ENCODE measurements at places on chromosomes 6 and 20.

DNA sequence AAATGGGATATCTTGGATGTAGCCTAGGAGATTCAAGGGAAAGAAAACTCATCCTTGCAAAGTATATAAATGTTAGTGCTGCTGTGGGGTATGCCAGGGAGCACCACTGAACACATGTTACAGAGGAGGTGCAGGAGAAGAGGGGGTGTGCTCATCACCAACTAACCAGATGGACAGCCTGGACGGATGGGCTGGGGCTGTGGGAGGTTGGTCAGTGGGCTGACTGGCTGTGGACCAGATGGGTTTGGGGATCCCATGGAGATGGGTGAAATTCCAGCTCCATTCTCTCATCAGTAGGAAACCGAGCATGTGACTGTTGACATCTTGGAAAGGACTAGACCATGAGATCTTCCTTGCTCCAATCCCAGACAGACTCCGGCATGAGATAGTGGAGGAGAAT is 201.0 kb downstream of the LRFN2 start:
- DNase-seq, result no peak

DNA sequence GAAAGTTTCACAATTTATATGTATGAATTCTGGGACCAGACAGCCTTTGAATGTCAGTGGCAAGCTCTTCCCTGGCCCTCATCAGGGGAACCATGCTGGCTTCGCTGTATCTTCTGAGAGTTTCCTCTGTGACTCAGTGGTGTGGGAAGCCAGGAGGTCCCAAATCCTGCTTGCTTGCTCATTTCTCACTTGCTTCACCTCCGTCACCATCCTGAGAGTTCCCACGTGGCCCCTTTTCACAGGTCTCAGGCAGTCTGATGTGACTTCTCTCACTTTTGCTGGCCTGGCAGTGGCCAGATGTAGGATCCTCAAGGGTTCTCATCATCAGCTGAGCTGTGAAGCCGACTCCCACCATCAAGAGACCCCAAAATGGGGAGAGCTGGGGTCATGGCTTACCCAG is 28.4 kb upstream of the RIN2 start:
- DNase-seq, result no peak

DNA sequence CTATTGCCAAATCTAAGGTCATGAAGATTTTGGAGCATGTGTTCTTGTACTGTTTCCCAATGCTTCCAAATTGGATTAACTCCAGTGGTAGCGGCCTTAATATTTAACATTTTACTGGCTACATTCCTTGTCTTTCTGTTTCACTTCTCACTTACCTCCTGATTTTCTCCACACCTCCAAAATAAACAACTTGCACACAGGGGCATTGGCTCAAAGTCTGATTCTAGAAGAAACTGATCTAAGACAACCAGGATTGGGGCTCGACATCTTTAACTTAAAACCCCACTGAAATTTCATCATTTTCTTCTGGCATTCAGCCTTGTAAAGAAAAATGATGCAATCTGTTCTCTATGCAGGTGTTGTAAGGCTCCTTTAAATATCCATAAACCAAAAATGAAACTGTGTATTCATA is 557.9 kb upstream of the ID4 start:
- no peak for DNase-seq

- no peak for DNase-seq
Measured at GRCh38 chr6:1394514-1395463, 5.4 kb downstream of the FOXF2 start.

DNA sequence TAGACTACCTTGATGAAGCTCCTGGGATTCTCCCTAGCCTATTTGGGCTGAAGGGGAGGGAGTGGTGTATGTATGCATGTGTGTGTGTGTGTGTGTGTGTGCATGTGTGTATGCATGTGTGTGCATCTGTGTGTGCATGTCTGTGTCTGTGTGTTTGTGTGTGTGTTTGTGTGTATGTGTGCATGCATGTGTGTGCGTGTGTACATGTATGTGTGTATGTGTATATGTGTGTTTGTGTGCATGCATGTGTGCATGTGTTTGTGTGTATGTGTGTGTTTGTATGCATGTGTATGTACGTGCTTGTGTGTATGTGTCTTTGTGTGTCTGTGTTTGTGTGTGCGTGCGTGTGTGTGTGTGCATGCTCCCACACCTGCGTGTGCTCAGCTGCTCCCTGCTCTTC is 15.4 kb downstream of the FGD2 start:
- no peak for DNase-seq

DNA sequence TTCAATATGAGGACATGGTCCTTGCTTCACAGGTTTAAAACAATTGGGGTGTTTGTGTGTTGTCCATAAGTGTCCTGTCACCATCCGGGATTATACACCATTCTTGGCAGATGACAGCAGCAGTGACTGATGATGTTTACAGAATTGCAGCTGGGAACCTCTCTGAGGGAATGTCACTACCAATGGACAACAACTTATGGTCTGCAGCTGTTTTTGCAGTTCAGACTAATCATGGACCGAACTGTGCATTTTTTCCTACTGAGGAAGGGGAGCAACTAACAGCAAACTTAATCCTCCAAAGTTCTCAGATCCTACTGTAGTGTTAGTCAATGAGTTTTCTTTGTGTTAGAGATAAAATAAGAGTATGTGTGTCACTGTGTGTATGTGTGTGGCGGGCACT is 26.0 kb downstream of the FAM229B start:
- DNase-seq, result no peak

DNA sequence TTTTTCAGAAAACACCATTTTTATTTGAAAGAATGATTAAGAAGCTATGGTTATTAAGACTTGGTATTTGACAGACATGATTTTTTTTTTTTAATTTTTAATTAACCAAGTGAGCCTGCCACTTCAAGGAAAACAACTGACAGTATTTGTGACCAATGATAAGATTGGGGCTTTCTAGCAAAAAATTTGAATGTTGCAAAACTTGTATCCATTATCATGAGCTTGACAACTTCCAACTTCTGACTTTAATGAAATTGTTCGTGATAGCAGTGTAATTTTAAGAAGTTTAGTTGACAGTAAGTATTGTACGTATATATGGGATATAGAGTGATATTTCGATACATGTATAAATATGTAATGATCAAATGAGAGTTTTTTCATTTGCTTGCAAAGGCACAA is 21.6 kb upstream of the POM121L2 start:
- no peak for DNase-seq

DNA sequence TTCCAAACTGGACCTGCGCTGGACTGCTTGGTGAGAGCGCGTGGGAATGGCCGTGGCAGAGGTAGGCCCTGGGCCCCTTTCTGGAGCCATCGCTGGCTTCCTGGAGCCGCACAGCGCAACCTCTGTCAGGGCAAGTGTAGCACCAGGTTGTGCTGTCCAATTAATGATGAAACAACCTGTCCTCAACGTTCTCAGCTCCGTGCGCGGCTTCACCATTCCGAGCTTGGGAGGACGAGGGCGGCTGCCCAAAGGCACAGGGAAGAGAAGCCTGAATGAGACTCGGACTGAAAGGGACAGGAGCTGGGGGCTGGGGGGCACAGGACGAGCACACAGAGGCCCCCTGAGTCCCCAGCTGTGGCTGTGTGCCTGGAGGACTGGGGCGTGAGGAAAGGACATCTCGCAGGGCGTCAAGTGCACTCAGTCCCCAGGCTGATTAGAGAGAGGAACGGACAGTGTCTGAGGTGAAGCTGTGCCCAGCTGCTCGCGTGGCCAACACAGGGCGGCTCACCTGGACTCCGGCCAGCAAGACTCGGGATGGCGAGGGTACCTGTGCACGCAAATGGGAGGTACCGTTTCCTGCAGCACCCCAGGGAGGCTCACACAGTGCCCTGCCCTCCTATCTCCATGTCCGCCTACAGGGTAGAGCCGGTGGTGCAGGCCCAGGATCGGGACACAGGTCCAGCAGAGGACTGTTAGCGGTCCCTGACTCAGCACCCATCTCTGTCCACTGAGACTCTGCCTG is 403.3 kb downstream of the TAF4 start:
- no peak for DNase-seq

GRCh38 chr6:122143813-122144601 is 255.4 kb upstream of the HSF2 start:
- no peak for DNase-seq

GRCh38 chr20:57943950-57944349 is 234.1 kb upstream of the PMEPA1 start:
- no peak for DNase-seq

DNA sequence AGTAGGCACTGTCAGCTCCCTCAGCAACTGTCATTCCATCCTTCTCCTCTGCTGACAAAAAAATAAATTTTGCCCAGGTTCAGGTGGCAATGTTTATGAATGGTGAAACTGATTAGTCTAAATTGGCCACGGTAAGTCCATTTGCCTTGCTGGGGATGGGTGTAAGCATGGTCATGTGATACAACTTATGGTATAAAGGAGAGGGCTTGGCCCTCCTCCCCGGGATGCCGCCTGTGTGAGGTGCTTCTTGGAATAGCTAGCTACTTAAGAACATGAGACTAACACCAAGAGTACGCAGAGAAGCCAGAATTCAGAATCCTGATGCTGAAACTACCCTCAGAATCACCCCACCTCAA is 94.4 kb upstream of the MAP7 start:
- DNase-seq, result no peak

DNA sequence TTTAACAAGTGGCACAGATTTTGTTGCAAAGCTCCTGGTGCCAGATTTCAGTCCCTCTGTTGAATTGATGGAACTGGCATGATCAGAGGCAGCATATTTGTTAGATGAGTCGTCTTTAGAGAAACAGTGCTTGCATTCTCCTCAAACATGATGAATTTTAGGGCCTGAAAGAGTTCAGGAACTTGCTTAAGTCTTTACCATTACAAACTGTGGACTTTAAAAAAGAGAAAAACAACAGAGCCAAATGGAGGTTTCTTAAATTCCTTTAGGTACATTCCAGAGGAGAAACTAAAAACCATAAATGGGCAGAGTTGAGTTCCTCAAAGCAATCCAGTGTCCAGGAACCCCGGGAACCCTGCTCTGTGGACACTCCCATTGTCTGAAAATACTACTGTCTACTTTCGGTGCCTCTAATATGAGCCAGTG is 2.5 kb downstream of the GTF2H5 start:
- DNase-seq, result no peak

GRCh38 chr6:32666420-32667300 is at the start of gene HLA-DQB1:
Gene HLA-DQB1, minus strand, starts transcription at chr6:32666657. Its CDS starts 50 bp downstream, at chr6:32666607.
- DNase-seq, result peak; percentile 37

DNA sequence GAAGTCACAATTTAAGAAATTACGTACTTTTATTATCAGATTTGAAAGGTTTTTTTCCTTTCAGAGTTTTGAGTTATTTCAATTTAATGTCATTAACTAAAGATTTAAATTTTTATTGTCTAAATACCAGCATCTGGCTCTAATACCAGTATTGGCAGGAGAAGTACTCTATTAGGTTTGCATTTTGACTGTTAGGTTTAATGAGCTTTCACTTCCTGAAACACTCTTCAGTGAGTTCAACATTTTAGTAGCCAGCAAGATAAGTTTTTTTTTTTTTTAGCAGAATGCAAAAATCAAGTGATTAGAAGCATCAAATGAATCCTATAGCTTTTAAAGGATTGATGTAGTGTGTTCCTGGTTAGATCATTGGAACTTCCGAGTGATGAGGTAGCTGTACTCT is 34.0 kb upstream of the SCGN start:
- DNase-seq, result no peak

DNA sequence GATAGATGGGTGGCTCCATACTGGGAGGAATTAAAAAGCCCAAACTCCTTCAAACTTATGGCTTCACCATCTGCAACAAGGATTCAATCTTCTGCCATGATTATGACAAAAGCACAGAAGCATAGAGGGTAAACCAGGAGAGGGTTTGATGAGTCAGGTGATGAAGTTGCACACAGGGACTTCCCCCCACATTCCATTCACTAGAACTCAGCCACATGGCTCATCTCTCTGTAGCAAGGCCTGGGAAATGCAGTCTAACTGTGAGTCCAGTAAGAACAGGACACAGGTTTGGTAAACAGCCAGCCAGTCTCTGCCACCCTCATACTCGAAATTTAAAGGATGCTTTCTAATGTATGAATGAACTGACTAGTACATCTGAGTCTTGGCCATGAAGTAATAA is 142.9 kb downstream of the HIVEP2 start:
- no peak for DNase-seq

GRCh38 chr20:47418069-47418757 is 61.7 kb upstream of the ZMYND8 start:
- DNase-seq, result no peak

DNA sequence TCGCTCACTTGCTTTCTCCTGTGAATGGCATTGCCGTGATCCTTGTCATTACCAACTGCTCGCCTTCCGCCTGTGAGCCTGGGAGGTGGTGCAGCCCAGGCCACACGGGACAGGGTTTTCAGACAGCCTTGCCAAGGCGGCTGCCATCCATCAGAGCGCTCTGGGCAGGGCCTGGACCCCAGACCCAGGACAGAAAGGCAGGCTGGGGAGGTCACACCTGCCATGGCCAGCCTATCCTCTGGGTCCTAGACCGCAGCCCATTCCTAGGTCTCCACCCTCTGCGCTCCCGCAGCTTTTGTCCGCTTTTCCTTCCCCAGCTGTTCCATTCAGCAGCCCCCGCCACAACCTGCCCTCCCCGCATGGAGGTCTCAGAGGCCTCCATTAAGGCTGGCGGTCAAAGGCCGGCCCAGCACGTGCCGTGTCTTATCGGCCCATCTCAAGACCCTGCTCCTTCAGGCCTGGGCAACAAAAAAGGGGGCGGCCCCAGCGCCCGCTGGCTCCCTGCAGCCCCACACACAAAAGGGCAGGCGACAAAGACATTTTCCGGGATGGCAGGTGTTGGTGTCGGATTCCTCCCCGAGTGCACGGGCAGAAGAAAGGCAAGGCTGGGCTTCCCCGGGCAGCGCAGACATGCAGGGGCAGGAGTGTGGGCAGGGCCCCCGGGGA is 28.1 kb downstream of the INSM1 start:
- DNase-seq, result no peak

- DNase-seq, result no peak
Measured at GRCh38 chr6:54913211-54913610, 66.6 kb downstream of the FAM83B start.

DNA sequence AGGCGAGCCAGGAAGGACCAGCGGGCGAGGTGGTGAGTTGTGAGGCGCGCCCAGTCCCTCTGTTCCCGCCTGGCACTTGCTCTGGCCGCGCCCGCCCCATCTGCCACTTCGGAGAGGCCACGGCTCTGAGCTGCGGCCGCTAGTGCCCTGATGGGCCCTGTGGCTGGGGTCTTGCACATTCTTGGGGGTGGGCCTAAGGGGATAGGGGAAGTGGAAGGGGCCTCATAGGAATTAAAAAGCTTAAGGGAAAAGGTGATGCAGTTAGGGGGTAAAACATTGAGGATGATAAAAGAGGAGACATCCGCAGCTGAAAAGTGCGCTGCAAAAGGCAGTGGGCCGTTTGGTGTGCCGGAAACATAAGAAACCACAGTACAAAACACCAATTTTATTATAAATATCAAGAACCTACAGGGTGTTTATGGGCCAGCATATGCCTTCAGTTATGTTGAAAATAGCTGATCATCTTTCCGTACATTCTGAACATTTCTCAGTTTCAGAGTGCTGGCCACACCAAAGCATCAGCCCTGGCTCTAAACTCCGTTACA is 1.1 kb upstream of the PSMB8 start:
- DNase-seq, result no peak

- peak; percentile 24 for DNase-seq
Measured at GRCh38 chr6:6705061-6705425, 116.5 kb downstream of the LY86 start.

- no peak for DNase-seq
Measured at GRCh38 chr20:62703853-62704228, 4.8 kb upstream of the NTSR1 start.

GRCh38 chr20:19725814-19726525 is 32.1 kb upstream of the RIN2 start:
- no peak for DNase-seq

All from erythroblast (primary cell).